ENCODE measurements at places on chromosomes 2 and 18.

DNA sequence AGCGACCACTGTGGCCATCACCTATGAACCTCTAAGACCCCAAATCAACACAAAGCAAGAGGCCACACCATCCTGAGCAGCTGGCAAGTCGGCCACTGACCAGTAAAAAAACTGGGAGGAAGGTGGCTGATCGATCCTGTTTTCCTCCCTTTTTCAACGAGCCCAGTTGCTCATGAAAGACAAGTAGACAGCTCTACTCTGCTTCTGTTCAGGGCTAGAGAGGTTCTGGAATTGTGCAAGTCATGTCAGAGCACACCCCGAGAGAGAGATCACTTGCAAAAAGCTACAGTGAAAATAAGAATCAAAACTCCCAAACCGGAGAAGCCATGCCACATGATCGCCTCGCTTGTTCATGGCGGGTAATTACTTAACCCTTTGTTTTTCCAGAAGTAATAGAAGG, 34.6 kb downstream of the ZNF516 start:
- no peak for DNase-seq

GRCh38 chr2:218066926-218067515, 2.0 kb upstream of the RUFY4 start:
- no peak for DNase-seq

GRCh38 chr2:239936838-239937581, 88.1 kb downstream of the NDUFA10 start:
- DNase-seq, result no peak

DNA sequence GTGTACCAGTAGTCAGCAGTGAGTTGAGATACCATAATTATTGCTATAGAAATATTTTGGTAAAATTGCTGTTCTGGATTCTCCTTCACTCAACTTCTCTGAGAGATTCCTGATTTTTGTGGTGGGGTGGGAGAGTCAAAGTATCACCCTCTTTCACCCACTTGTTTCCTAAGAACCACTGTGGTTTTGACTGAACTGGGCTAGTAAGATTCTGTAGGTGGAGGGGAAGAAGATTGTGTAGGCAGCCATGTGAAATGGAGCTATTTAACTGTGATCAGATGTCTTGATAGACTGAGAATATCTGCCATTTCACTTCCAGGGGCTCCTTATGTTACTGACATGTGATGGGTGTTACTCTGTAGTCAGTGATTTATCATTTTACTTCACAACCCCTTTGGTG, 45.3 kb downstream of the BIRC6 start:
- DNase-seq, result no peak

- no peak for DNase-seq
These were observed 259.2 kb downstream of the IKZF2 start for GRCh38 chr2:212892193-212892592.

DNA sequence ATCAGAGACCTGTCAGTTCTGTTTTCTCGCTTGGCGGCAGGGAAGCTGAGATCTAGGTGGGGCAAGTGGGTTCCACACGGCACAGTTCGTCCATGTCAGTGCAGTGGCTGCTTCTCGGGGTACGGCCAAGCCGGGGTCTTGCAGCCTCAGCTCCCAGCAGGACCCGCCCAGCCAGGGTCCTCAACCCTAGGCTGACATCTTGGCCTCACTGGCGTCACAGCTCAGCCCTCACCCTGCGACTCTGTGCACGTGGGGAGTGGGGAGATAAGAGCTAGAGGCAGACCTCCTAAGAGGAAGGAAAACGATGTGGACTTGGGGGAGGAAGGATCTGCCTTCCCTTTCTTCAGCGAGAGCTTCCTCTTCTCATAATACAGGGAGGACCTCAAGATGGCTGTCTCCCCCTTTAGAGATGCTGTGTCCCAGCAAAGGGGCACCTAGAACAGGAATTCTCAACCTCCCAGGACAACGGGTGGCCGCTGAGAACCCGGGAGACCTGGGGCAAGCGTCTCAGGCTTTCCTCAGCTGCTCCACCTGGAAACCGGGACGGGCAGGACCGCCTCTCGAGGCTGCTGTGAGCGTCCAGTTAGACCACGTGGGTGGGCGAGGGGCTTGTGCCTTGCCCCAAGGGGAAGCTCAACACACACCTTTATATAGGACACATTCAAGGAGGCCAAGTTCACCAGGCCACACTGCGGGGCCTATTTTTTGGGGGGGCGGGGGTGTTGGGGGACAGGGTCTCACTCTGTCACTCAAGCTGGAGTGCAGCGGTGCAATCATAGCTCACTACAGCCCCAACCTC, 23.5 kb upstream of the KLF11 start:
- DNase-seq, result no peak

GRCh38 chr2:159249990-159250715, 36.4 kb downstream of the WDSUB1 start:
- no peak for DNase-seq

GRCh38 chr2:127086990-127087790, 19.8 kb downstream of the BIN1 start:
- no peak for DNase-seq

DNA sequence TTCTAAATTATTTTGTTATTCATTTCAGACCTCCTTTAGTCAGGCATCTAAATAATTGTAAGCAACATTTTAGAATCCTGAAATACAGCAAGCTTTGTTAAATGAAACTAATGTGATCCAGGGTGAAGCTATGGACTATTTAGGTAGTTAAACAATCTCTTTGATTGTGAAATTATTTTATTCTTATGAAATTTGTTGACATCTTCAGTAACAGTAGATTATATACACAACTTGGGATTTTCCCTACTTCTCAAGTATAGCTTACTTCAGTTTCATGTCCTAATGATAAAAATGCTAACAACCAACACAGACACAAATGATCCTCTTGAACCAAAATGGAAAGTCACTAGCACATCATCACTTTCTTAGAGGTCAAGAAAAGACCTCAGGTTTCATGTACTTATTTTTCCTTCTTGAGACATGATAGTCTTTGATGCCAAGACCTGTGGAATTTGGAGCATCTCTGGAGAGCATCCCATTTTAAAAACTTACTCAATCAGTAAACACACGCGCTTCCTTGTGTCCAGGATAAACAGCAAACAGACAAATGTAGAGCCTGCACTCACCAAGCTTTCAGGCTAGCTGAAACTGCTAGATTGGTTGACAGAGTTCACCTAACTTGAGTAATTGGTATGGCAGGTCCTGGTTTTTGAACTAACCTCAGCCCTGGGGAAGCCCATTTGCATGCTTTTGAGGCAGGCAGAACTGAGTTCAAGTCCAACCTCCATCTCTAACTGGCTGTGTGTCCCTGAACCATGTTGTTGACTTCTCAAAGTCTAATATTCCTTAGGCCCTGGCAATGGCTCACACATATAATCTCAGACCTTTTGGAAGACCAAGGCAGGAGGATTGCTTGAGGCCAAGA, 47.8 kb downstream of the KCTD18 start:
- DNase-seq, result no peak

DNA sequence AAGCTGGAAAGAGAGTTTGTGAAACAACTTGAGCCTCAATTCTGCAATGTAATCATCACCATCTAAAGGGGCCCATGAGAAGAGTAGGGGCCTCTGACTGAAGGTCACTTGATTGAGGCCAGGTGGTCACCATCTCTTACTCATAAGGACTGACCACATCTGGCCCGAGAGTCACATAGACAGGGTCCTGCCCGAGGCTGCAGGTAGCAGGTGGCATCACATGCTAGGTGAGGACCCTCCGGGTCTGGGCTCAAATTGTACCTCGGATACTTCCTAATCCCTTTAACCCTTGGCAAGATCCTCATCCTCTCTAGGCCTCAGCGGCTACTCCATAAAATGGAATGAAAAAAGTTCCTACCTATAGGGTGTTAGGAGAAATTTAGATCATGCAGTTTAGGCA, 16.7 kb downstream of the FHL2 start:
- no peak for DNase-seq

DNA sequence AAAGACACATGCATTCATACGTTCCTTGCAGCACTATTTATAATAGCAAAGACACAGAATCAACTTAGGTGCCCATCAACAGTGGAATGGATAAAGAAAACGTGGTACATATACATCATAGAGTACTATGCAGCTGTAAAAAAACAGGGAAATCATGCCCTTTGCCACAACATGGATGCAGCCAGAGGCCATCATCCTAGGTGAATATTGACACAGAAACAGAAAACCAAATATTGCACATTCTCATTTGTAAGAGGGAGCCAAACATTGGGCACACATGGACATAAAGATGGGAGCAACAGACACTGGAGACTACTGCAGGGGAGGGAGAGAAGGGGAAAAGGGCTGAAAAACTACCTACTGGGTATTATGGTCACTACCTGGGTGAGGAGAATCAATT, 73.5 kb downstream of the SESTD1 start:
- no peak for DNase-seq

DNA sequence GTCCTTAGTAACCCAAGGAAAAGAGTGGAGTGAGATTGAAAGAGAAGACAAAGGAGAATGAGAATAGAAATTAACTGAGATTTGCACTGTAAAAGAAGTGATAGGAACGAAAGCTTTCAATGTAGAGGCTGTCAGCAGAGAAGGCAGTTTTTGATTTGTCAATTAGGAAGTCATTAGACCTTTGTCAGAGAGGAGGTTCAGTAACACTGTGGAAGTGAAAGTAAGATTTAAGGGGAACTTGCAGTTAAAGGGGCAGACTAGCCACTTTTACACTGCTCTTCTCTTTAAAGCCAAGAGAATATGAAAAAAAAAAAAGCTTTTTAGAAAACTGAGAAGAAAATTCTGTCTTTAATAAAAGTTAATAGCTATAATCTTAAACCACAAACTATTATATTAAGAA, 11.5 kb upstream of the KYNU start:
- DNase-seq, result no peak

DNA sequence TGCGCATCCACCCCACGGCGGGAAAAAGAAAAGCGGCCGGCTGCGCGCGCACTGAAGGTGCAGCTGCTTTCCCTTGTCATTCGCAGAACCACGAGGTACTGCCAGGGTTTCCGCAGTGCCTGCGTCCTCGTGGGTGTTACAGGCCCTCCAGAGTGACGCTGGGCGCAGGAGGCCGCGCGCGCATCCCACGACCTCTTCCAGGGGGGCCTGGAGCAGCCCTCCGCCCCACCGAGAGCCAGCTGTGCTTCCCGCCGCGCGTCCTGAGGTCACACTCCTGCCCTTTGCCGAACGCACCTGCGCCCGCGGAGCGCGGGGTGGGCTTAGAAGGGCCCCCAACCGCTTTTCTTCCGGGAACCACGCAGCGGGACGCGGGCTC, 378 bp upstream of the IAH1 start:
- DNase-seq, result peak; percentile 64

DNA sequence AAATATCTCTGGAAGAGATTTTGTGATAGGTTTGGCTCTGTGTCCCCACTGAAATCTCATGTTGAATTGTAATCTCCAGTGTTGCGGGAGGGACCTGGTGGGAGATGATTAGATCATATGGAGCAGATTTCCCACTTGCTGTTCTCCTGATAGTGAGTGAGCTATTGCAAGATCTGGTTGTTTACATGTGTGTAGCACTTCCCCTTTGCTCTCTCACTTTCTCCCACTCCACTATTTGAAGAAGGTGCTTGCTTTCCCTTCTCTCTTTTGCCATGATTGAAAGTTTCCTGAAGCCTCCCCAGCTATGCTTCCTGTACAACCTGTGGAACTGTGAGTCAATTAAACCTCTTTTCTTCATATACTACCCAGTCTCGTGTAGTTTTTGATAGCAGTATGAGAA, 97.0 kb upstream of the FN1 start:
- DNase-seq, result no peak

- DNase-seq, result no peak
These were observed 108.9 kb downstream of the ATP9B start for GRCh38 chr18:79178113-79178531.

- no peak for DNase-seq
These were observed 123.0 kb downstream of the NFATC1 start for GRCh38 chr18:79518683-79519128.

- DNase-seq, result no peak
These were observed 1321.6 kb upstream of the ACVR2A start for GRCh38 chr2:146523196-146523595.

- no peak for DNase-seq
These were observed 165.7 kb upstream of the FN1 start for GRCh38 chr2:215601526-215601925.

DNA sequence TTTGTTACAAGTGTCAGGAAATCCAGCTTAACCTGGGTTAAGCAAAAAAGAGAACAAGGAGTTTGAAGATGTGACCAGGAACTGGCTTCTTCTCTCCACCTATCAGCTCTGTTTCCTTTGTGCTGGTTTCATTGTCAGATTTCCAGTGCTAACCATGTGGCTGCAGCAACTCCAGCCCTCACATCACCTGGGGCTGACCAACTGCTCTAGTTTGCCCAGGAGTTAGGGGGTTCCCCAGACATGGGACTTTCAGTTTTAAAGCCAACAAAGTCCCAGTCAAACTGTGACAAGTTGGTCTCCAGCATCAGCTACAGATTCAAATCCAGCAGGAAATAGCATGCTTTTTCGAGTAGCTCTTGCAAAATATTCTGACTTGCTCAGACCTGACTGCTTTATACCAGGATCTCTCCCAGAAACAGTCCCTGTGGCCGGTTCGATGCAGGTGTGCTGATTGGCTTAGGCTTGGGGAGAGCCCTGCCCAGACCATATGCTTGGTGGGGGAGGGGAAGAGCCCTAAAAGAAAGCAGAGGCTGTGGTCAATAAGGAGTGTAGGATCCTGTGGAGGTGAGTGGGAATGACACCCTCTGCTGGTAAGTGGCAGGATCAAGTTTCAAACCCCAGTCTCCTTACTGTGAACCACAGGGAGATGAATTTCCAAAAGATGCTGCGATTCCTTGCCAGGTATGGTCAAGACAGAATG, 49.5 kb downstream of the KCNE4 start:
- DNase-seq, result no peak

- no peak for DNase-seq
These were observed 139.4 kb upstream of the GLI2 start for GRCh38 chr2:120596191-120596811.

GRCh38 chr2:188485496-188485895, 193.8 kb downstream of the GULP1 start:
- DNase-seq, result no peak

- DNase-seq, result no peak
These were observed 129.4 kb downstream of the SP3 start for GRCh38 chr2:173835726-173836125.

- DNase-seq, result no peak
These were observed 169.5 kb upstream of the MAP3K20 start for GRCh38 chr2:172905937-172906811.

DNA sequence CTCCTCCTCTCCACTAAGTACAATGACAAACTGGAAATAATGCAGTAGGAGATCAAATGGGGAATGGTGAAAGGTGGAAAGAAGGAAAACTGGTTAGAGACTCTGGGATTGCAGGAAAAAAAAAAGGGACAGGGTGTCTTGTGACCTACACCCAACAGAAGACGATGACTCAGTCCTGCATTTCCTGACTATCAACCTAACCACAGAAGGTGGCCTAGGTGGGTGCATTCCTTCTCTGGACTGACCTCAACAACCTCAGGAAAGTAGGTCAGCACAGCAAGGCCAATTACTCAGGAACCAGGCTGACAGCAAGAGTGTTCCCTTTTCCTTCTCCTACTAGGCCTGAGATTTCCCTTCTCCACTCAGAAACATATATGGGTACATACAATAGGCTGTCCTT, 1386.4 kb upstream of the ZEB2 start:
- no peak for DNase-seq

- no peak for DNase-seq
These were observed 170.6 kb upstream of the PKDCC start for GRCh38 chr2:41877114-41877678.

GRCh38 chr2:239926587-239927232, 98.4 kb downstream of the NDUFA10 start:
- DNase-seq, result no peak

GRCh38 chr2:172085460-172086159, at the start of gene DLX1:
Gene DLX1, plus strand, starts transcription at chr2:172085507. Its CDS starts 171 bp downstream, at chr2:172085678.
- no peak for DNase-seq

- no peak for DNase-seq
These were observed 1.3 kb downstream of the LIPG start for GRCh38 chr18:49563130-49563540.

- DNase-seq, result no peak
These were observed 73.0 kb upstream of the ZNF397 start for GRCh38 chr18:35167857-35168256.
